Small intestine (tissue), 16 donors: ENCODE measurements at places on chromosomes 3 and 15. TPM values are rescaled to one million over a fixed set of nuclear protein-coding genes. Genes with fewer than 3 reads are reported as not detected.

TMEM40 gene
- polyA plus RNA-seq = 0.25 TPM

CPN2 gene
- 2.0 TPM for polyA plus RNA-seq

ABHD17C gene
- 70.0 TPM for polyA plus RNA-seq

PRRT3 gene
- 0.45 TPM for polyA plus RNA-seq

CACNA2D2 gene
- polyA plus RNA-seq = 0.81 TPM

CELSR3 gene
- 2.8 TPM for polyA plus RNA-seq
